Thyroid gland (tissue), 4 donors: ENCODE measurements at places on chromosomes 5 and 9.

GRCh38 chr9:20989923-20990341 is 41.5 kb downstream of the HACD4 start:
- peak; percentile 21 for DNase-seq

- DNase-seq: no peak
These were observed 97.8 kb downstream of the TSSK1B start for GRCh38 chr5:113336975-113337374.

- DNase-seq: no peak
These were observed 9.2 kb upstream of the FYB1 start for GRCh38 chr5:39228596-39228995.

DNA sequence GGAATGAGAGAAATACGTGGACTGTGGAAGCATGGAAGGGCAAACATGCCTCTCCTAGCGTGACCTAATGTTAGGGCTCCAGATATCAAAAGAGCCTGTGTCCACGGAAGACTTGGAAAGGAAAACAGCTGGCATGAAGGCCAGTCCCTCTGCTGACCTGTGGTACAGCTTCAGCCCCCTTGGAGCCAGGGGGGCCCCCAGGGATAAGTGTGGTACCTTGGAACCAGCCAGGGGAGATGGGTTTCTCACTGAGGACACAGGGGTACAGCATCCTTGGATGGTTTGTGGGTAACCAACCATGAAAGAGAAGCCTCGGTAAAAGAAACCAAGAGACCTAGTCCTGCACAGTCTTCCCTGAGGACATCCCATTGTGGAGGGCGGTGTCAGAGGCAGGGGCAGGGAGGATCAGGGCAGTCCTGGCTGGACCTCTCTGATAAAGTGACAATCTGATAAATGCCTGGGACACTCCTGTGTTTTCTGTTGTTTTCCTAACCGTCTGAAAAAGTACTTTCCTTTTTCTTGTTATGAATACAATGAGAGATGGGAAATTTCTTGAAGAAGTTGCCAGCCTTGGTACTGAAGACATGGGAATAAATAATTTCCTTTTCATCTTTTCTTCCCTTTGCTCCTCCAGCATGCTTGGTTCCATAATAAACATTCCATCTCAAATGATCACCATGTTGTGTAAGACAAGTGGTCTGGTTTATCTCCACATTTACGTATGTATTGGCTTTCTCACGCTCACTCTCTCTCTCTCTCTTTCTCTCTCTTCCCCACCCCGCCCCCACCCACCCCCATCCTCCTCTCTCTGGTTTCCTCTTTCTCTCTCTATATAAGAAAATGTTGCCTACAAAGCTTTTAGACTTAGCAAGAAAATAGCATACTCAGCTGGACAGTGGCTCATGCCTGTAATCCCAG is 102.1 kb downstream of the SUSD1 start:
- no peak for DNase-seq
